BE2C (cell line): ENCODE measurements at places on chromosomes 1 and 21.

GRCh38 chr1:21323091-21323490, 32.8 kb upstream of the ECE1 start:
- DNase-seq: no peak

- peak; percentile 59 for DNase-seq
These were observed 30.0 kb upstream of the SGIP1 start for GRCh38 chr1:66503841-66504470.

- DNase-seq: no peak
These were observed 185.1 kb upstream of the CAMK1G start for GRCh38 chr1:209398313-209398991.

DNA sequence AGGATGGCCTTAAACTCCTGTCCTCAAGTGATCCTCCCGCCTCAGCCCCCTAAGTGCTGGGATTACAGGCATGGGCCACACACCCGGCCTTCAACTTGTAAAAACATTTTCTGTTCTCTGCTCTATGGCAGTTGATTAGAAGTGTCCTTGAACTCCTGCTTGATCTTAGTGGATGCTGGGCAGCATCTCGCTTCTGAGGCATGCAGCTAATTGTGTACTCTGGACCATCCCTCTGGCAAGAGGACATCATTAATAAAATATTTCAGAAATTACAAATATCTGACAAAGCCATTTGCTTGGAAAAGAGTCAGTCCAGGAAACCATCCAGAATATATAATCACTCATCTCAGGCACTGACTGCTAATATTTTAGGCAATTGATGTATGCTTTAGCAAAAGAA, 8.1 kb downstream of the NGF start:
- DNase-seq: no peak

DNA sequence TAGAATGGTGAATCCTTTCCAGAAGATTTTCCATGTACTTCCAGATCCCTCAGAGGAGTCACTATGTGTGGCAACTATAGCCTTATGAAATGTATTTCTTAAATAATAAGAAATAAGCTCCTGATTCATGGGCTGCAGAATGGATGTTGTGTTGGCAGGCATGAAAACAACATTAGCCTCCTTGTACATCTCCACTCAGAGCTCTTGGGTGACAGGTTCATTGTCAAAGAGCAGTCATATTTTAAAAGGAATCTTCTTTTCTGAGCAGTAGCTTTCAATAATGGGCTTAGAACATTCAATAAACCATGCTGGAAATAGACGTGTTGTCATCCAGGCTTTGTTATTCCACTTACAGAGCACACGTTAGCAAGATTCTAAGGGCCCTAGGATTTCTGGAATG, 96.6 kb downstream of the CDC7 start:
- no peak for DNase-seq

DNA sequence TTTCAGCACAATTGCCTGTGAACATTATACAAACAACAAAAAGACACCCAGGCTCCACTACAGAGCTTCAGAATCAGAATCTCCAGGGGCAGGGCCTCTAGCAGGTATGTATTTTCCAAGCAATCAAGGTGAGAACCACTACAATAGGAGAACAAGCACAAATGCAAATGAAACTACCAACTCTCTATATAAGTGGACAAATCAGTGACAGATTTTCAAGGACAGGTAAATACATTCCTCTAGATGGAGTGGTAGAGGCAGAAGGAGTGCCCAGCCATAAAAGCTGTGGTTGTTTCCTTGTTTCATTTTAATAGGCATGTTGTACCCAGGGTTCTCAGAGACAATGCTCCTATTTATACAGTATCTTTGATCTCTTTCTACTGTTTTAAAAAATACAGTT, 20.1 kb upstream of the CCDC17 start:
- DNase-seq: no peak

DNA sequence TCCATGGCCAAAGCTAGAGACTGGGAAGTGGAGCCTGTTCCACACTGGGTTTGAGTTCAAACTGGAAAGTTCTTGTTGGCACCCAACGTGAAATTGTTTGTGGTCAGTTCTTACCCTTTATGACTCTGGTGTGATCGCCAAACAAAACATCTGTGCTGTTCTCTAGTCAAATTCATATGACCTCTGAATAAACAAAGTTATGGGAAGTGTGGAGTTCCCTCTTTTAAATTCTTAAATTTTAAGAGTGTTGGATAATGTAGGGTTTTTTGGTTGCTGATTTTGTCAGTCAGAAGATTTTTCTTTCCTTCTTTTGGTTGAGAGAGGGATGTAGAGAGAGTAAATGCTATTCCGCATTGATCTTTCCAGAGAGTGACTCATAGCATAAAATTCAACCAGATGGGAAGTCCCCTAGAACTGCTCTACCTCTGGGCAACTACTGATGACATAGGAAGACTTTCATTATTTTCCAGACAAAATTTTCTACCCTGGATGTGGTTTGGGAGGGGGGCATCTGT, 36.4 kb downstream of the CHML start:
- no peak for DNase-seq
